ENCODE measurements at places on chromosomes 3 and 15.
A peak's percentile ranks its signal among the peaks of the same experiment; 100 is the strongest.

DNA sequence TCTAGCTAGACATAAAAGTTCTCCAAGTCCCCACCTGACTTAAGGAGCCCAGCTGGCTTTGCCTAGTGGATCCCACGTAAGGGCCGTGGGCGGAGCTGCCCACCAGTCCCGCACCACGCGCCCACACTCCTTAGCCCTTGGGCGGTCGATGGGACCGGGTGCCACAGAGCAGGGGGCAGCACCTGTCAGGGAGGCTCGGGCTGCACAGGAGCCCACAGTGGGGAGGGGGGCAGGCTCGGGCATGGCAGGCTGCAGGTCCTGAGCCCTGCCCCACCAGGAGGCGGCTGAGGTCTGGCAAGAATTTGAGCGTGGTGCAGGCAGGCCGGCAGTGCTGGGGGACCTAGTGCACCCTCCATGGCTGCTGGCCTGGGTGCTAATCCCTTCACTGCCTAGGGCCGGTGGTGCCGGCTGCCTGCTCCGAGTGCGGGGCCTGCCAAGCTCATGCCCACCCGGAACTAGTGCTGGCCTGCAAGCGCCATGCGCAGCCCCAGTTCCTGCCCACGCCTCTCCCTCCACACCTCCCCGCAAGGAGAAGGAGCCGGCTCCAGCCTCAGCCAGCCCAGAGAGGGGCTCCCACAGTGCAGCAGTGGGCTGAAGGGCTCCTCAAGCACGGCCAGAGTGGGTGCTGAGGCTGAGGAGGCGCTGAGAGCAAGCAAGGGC lies 78.7 kb downstream of the SLC6A1 start:
- no peak for DNase-seq

DNA sequence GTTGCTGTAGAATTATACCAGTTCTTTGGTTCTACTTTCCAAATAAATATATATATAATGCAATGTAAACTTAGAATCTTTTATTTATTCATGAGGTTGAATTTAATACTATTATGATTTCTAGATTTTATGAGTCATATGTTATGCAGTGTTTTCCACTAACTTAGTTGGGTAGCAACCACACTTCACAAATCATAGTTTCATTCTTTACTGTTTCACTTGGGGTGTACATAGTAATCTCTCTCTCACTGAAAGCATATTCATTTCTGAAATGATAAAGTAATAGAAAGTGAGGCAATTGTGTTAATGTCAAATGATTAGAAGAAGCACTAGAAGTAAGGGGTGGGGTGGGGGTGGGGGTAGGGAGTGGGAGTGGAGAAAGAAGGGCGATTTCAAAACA lies 52.6 kb downstream of the IQCH start:
- no peak for DNase-seq

DNA sequence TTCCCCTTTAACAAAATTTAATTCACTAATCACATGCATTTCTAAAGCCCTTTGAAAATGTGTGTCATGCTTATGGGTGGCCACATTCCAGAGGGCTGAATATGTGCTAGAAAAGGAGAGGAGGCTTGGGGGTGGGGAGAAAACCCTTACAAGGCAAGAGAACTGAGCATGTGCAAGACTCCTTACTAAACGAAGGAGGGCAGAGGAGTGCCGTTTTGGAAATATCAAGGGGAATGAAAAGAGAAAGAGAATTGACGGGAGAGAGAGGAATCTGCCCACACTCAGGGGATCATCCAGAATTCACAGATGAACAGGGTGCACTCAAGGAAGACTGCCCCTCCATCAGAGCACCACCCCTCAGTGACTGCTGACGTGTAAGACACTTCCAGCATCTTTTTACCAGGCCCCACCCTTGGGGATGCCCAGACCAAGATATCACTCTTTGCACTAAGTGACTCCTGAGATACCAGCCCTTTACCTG lies 37.9 kb upstream of the TSC22D2 start:
- DNase-seq = peak; percentile 91

DNA sequence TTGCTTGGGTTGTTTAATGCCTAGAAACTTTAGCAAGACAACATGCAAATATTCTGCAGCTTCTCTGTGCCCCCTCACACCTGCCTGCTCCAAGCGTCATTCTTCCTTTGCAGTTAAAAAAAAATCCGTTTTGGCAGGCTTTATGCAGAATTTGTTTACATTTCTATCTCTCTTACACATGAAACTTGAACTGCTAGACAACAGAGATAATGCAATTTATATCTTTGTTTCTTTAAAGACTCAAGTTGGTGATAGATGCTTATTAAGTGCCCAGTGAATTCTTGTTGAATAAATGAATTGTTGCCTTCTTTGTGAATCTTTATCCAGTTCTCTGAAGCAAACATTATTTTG lies 53.2 kb downstream of the CHST2 start:
- no peak for DNase-seq

DNA sequence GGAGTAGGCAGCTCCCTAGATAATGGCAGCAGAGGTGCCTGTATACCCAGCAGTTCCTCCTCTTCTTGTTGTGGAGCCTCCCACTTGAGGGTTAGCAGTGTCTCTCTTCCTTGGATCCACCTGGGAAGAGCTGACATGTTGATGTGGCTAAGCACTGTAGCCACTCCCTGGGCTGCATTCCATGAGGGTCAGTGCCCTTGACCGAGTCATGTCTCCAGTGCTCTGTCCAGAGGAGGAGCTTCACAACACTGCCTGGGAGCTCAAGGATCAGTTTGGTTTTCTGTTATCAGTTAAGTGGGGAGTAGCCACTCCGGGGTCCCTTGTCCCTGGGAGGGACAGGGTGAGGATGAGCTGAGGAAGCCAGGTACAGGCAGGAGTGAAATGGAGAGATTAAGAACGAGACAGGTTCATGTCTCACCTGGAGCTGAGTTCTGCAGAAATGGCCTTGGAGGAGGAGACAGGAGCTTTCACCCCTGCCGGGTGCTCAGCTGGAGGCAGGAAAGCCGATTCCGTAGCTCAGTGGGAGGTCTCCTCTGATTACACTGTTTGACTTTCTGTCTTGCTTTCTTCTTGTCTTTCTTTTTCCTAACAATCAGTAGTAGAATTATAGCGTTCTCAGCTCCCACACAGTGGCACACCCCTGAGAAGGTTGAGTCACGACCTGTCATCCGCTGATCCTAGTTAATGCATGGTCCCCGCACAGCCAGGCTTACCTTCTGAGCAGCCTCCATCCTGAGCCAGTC lies 57.9 kb upstream of the SEC22A start:
- no peak for DNase-seq

- no peak for DNase-seq
These were observed 95.8 kb downstream of the BDH1 start for GRCh38 chr3:197460002-197460401.

GRCh38 chr15:37090543-37091175 lies 9.7 kb downstream of the MEIS2 start:
- DNase-seq = no peak
